Glutamatergic neuron (in vitro differentiated cells): ENCODE measurements at places on chromosomes 6 and 20.
A peak's percentile ranks its signal among the peaks of the same experiment; 100 is the strongest.

- H3K36me3 ChIP-seq: no peaks in the 10 kb centered on the region
- peak overlapping the region; percentile 65 for H3K27ac ChIP-seq
- peaks cover 5% of the 10 kb centered on the region for H3K27me3 ChIP-seq
- DNase-seq: no peak
- H3K4me3 ChIP-seq: no peak overlapping the region
- peaks cover 42% of the 10 kb centered on the region for H3K4me1 ChIP-seq
Measured at GRCh38 chr6:90285042-90285481, 11.6 kb downstream of the BACH2 start.

GRCh38 chr6:143241111-143241510 lies 180.4 kb downstream of the AIG1 start:
- peaks cover 3% of the 10 kb centered on the region for H3K36me3 ChIP-seq
- H3K4me3 ChIP-seq: no peak overlapping the region
- H3K4me1 ChIP-seq: peaks cover 2% of the 10 kb centered on the region
- no peak overlapping the region for H3K27ac ChIP-seq
- no peak for DNase-seq
- no peaks in the 10 kb centered on the region for H3K27me3 ChIP-seq

DNA sequence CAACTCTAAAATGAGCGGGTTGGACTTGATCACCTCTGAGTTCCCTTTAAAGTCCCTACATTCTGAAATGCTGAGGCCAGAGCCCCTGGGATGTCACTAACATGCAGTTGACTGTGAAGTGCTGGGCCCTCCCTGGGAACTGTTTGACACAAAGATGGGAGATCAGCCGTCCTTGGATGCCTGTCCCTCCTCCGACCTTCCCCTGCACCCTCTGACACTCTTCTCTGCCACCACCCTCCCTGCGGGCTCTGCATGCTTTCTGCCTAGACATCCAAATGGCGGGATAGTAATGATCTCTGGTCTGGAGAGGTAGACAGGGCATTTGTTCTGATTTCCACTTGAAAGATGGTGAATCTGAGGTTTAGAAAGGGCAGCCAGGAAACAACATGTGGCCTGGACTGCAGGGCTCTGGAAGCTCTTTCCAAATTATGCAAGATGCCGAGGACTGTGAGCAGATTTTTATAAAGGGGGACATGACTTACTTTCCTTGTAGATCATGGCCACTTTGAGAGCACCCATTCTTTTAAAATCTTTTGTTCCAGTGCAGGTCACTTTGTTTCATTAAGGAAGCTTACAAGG lies 113.2 kb downstream of the ZDHHC14 start:
- peak overlapping the region; percentile 4 for H3K4me3 ChIP-seq
- peaks cover 9% of the 10 kb centered on the region for H3K36me3 ChIP-seq
- no peak overlapping the region for H3K27ac ChIP-seq
- peaks cover 17% of the 10 kb centered on the region for H3K4me1 ChIP-seq

DNA sequence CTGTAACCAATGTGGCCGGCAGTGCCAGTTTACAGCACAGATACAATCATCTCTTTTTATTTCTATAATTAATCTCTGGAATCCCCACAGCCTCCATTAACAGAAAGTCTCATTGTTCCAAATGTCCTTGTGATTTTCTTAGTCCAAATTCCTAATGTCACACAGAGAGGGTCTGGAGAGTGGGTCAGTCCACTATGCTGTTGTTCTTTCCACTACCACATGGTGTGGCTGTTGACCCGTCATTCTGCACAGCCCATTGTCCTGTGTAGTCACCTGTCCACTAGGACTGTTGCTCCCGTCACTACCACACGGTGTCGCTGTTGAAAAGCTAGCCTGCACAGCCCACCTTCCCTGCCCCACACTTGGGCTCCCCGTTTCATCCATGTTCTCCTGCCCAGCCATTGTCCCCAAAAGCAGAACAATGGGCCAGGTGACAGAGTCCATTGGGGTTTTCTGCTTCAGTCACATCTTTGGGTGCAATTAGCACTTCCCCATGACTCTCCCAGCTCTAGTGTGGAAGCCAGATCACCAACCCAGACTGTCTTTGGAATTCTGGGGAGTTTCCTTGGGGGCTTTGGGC lies 8.6 kb upstream of the LBP start:
- no peak overlapping the region for H3K27ac ChIP-seq
- peaks cover 5% of the 10 kb centered on the region for H3K36me3 ChIP-seq

DNA sequence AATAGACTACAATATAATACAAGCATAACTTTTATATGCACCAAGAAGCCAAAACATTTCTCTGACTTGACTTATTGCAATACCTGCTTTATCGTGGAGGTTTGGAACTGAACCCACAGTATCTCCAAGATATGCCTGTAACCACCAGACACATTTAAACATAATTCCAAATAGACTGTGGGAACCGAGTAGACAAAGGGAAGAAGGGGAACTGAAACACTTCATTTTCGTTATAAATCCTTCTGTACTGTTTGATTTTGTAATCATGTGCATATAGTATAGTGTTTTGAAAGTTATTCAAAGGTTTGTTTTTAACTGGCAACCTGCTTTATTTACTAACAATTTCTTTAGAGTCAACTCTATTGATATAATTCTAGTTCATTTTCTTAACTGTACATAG lies 154.9 kb upstream of the BEND6 start:
- no peak overlapping the region for H3K27ac ChIP-seq
- no peak for DNase-seq
- no peaks in the 10 kb centered on the region for H3K27me3 ChIP-seq
- H3K36me3 ChIP-seq: no peaks in the 10 kb centered on the region

GRCh38 chr6:163226836-163227485 lies 187.6 kb upstream of the QKI start:
- H3K27me3 ChIP-seq: no peaks in the 10 kb centered on the region
- DNase-seq: no peak
- peaks cover 12% of the 10 kb centered on the region for H3K36me3 ChIP-seq
- H3K4me1 ChIP-seq: no peaks in the 10 kb centered on the region

GRCh38 chr6:156250593-156250992 lies 526.6 kb upstream of the ARID1B start:
- peaks cover 3% of the 10 kb centered on the region for H3K27me3 ChIP-seq
- H3K36me3 ChIP-seq: no peaks in the 10 kb centered on the region
- H3K27ac ChIP-seq: no peak overlapping the region
- H3K4me1 ChIP-seq: no peaks in the 10 kb centered on the region
- no peak overlapping the region for H3K4me3 ChIP-seq

- no peak overlapping the region for H3K4me3 ChIP-seq
- H3K4me1 ChIP-seq: peaks cover 14% of the 10 kb centered on the region
- H3K27ac ChIP-seq: peak overlapping the region; percentile 4
Measured at GRCh38 chr6:160031442-160031841, 62.6 kb downstream of the IGF2R start.

DNA sequence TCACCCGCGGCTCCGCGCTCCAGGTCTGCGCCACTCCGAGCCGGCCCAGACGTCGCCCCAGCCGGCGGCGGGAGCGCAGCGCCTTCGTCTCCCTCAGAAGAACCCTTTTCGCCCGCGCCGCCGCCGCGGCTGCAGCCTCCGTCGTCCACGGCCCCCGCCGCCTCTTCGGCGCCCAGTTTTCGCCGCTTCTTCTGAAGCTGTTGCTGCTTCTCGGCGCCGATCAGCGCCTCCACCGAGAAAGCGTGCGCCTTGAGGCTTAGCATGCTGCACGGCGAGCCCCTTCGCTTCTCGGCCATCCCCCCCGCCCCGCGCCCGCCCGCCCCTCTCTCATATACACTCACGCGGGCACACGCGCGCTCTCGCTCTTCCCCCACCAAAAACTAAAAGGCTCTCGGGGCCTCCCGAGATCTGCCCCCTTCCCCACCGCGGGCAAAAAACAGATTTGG lies 489 bp downstream of the TBX18 start:
- no peak overlapping the region for H3K27ac ChIP-seq
- peaks cover 13% of the 10 kb centered on the region for H3K4me1 ChIP-seq
- peaks cover 25% of the 10 kb centered on the region for H3K27me3 ChIP-seq
- H3K4me3 ChIP-seq: peak overlapping the region; percentile 95
- no peaks in the 10 kb centered on the region for H3K36me3 ChIP-seq
- DNase-seq: peak; percentile 55

DNA sequence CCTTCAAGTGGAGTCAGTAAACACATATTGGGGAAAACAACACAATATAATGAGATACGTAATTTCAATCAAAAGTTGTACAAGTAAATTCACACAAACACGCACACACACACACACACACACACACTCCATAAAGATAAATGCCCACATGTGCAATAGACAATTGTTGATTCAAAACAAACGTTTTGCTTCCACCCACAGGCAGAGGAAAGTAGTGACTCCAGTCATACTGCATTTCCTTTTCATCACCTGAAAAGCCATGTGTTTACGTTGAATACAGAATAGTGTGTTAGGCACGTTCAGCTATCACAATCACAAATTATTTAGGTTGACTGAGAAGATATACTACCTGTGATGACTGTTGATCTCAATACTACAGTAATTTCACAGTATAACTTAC lies 443.8 kb upstream of the MANEA start:
- H3K36me3 ChIP-seq: no peaks in the 10 kb centered on the region
- H3K4me3 ChIP-seq: no peak overlapping the region
- no peaks in the 10 kb centered on the region for H3K4me1 ChIP-seq
- DNase-seq: no peak
- H3K27ac ChIP-seq: no peak overlapping the region

GRCh38 chr20:54100563-54100962 lies 30.2 kb upstream of the BCAS1 start:
- no peak overlapping the region for H3K4me3 ChIP-seq
- no peaks in the 10 kb centered on the region for H3K36me3 ChIP-seq
- H3K4me1 ChIP-seq: peaks cover 3% of the 10 kb centered on the region
- no peak overlapping the region for H3K27ac ChIP-seq
- H3K27me3 ChIP-seq: peaks cover 5% of the 10 kb centered on the region
